ENCODE measurements at places on chromosomes 16 and 17.

- DNase-seq = peak; percentile 56
Observed at GRCh38 chr16:85390511-85391174, 222.5 kb upstream of the GSE1 start.

- peak; percentile 32 for DNase-seq
Observed at GRCh38 chr16:4882000-4882632, 34.8 kb downstream of the UBN1 start.

DNA sequence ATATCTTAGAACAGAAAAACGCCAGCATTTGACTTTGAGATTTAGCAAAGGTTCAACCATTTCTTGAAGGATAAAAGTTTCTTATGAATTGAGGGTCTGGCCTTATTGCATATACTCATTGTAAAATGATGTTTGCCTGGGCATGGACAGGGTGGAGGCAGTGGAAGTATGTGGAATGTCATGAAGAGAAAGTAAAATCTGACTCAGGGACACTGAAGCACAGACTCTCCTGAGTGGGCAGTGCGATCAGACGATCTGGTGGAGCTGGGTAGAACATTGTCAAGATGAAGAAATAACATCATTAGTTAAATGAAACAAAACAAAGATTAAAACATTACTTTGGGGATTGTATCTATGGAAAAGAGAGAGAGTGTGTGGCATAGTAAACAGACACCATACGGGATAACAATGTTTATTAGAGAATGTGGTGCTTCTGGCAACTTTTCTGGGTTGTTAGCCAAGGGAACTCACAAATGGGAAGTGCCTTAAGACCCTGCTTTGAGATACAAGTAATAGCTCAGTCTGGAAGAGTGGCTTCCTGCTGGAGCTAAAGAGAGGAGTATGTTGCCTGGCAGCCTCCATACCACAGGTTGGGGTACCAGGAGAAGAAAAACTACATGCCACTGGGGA lies 4.4 kb downstream of the MAP3K3 start:
- DNase-seq = no peak

- no peak for DNase-seq
Observed at GRCh38 chr16:6857575-6857974, 475.1 kb upstream of the RBFOX1 start.

DNA sequence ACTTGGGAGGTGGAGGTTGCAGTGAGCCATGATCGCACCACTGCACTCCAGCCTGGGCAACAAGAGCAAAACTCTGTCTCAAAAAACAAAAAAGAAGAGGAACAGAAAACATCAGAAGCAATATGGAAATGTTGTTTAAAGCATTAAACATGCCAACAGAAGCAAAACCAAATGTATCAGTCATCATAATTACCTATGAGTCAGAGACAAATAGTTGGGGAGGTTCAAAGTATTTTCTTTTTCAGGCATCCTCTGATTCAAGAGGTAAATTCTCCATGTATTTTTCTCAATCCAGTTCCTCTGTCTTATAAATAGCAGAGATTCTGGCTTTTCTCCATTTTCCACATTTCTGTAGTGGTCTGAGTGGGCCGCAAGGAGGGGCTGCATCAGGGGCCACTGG lies 2.1 kb upstream of the TM4SF5 start:
- no peak for DNase-seq

DNA sequence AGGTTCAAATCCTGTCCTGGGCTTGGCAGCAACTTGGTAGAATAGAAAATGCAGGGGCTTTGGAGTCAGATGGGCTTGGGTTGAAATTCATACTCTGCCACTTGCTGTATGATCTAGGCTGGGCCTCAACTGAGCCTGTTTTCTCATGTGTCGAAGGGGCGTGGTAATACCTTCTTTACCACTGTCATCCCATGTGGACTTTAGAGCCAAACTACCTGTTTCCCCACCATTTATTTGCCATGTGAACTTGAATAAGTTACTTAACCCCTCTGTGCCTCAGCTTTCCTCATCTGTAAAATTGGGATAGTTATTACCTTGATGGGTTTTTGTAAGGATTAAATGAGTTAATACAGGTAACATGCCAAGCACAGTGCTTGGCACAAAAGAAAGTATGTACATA lies 106.0 kb downstream of the COPRS start:
- DNase-seq = no peak

DNA sequence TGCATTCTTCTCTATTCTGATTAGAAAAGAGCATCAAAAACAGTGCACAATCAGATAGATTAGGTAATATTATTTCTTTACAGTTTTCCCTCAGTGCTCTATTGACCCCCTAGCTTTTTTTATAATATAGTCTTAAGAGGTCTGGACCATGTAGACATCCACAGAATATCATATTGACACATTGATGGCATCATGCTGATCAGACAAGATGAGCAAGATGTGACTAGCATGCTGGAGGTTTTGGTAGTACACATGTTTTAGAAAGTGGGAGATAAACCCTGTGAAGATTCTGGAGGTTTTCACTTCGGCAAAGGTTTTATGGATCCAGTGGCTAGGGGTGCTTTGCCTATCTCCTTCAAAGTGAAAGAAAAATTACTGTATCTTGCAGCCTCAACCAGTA lies 2.8 kb upstream of the ABCA8 start:
- DNase-seq = no peak

All from fibroblast of the conjunctiva (primary cell).